ENCODE measurements at places on chromosomes 5 and 9. TPM values are rescaled to one million over a fixed set of nuclear protein-coding genes. Genes with fewer than 3 reads are reported as not detected.

The PCAT7 gene
- not detected for total RNA-seq

DNA sequence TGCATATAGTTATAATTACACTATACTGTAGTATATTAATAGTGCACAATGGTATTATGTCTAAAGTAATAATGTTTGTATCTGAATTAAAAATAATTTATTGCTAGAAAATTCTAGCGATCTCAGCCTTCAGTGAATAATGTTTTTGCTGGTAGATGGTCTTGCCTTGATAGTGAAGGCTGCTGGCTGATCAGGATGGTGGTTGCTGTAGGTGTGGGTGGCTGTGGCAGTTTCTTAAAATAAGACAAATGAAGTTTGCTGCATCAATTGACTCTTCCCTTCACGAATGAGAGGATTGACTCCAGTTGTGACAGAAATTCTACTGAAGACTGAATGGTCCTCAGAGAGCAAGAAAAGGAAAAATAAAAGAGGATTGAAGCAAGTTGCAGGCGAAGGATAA lies 19.7 kb upstream of the LRRC70 start:
- no peaks in the 10 kb centered on the region for H3K27me3 ChIP-seq
- no peak for DNase-seq
- no peak overlapping the region for H3K4me3 ChIP-seq
- H3K36me3 ChIP-seq = peaks cover 7% of the 10 kb centered on the region
- H3K27ac ChIP-seq = no peak overlapping the region

DNA sequence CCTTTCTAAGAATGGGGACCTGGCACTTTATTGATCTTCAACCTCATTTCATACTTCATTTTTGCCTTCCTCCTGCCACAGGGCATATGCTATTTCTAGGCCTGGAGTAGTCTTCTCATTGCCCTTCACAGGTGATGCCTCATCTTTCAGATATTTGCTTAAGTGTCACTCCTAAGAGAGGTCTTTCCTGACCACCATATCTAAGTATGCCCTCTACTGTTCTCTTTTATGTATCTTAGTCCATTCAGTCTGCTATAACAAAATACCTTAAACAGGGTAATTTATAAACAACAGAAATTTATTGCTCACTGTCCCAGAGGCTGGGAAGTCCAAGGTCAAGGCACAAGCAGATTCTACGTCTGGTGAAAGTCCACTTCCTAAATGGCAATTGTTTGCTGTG lies 99.1 kb downstream of the ADAMTS6 start:
- H3K4me3 ChIP-seq = no peak overlapping the region
- H3K27me3 ChIP-seq = no peaks in the 10 kb centered on the region
- no peaks in the 10 kb centered on the region for H3K4me1 ChIP-seq
- H3K27ac ChIP-seq = no peak overlapping the region
- no peak for DNase-seq

DNA sequence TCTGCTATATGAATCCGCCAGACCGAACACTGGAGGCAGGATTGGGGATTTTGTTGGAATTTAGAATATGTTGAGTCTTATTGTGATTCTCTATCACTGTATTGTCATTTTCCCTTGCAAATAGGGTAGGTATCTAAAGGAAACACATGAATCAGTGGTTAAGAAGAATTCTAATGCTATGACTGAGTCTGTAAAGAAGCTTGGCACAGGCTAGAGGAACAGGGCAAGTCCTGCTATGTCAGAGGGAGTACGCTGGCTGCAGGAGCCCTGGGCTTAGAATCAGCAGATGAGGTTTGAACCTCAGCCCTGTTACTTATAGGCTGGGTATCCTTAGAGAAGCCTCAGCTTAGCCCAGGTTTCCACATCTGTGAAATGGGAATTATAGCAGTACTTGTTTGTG lies 198.1 kb downstream of the NR3C1 start:
- H3K27ac ChIP-seq = peak overlapping the region; percentile 63
- no peaks in the 10 kb centered on the region for H3K27me3 ChIP-seq
- peaks cover 11% of the 10 kb centered on the region for H3K36me3 ChIP-seq

GRCh38 chr9:4126996-4127395 lies 172.9 kb downstream of the GLIS3 start:
- no peaks in the 10 kb centered on the region for H3K4me1 ChIP-seq
- H3K27ac ChIP-seq = no peak overlapping the region
- no peaks in the 10 kb centered on the region for H3K36me3 ChIP-seq
- no peak for DNase-seq

DNA sequence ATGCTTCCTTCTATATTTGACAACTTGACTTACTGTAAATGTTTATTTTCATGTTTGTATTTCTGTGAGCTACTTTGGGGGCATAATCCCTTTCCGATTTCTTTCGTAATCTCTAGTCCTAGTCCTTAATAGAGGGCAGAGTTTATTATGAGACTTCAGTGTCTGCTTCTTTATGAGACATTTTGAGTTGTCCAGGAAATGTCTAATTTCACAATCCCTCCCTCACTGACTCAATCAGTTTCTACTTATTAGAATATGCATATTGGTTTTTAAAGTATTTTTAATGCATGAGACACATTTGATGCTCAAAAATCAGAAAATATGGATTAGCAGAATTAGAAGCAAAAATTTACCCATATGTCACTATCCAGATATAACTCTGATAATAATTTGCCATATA lies 160.9 kb downstream of the FOCAD start:
- DNase-seq = no peak
- H3K36me3 ChIP-seq = no peaks in the 10 kb centered on the region
- H3K4me3 ChIP-seq = no peak overlapping the region

All from Karpas-422 (cell line).